T-helper 2 cell treated with Interferon-gamma antibody and Interleukin-4, amounts not matched to agents 5 μg/mL and 100 μg/mL, for 36 hours (primary cell): ENCODE measurements at places on chromosomes 2 and 18.

DNA sequence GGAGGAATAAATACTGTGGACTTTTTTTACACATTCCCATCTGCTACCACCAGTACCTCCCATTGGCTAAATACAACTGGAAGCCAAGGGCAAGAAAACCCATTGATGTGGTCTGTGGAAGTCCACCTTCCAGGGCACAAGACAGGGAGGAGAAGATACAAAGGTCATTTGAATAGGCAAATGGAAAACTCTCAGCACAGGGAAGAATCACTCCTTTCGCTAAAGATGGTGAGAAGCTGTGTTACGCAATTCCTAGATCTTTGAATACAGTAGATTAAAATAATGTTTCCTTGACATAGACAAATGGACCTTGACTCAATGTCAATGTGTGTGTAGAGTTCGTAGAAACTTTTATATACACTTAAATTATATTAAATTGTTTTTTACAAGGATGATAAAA lies 70.9 kb upstream of the ERBB4 start:
- DNase-seq = no peak

GRCh38 chr2:96811917-96812316 lies 4.2 kb upstream of the CNNM3 start:
- DNase-seq = no peak

GRCh38 chr2:216081487-216082116 lies at the start of the genes PECR and TMEM169:
TSS of gene PECR (minus strand) at chr2:216081809. CDS start at chr2:216081741, 68 bp downstream.
TSS of gene TMEM169 (plus strand) at chr2:216081919. CDS start at chr2:216095964, 14,045 bp downstream.
- peak; percentile 79 for DNase-seq

- no peak for DNase-seq
These were observed 393.1 kb upstream of the LYPD1 start for GRCh38 chr2:133062931-133063665.

DNA sequence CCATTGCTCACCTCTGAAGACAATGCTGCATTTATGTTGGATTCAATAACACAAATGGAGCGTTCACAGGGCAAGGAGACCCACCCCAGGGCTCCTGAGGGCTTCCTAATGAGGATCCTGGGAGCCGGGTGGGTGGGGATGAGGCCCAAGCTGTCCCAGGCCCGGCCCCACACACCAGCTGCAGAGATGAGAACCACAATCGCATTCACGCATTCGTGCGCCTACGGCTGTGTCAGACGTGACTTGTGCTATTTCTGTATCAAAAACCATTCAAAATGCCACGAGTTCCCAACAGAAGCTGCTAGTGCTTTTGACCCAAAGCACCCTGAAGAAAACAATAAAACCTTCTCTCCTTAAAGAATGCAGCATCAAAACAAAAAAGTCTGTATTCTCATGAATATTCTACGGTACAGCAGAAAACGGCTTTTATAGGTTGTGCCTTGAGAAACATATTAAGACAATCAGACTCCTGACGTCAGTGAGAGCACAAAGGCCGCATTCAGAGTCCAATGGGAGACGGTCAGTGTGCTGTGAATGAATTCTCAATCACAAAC lies 205.4 kb downstream of the HDAC4 start:
- DNase-seq = no peak

DNA sequence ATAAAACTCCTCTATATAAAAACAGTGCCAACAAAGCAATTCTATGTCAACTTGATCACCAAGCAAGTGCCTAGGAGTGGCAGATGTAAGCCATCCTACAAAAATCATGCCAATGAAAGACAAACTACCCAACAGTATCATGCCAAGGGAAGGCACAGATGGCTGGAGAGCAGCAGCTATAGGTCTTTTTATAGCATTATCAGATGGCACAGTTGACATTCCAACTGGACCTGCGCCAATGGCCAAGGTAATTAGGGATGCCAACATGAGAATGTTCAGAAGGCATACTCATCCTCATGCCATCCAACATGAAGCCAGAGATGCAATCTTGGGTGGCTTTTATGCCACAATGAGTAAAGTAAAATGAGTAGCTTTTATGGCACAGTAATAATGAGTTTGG lies 237.3 kb downstream of the OTX1 start:
- no peak for DNase-seq

DNA sequence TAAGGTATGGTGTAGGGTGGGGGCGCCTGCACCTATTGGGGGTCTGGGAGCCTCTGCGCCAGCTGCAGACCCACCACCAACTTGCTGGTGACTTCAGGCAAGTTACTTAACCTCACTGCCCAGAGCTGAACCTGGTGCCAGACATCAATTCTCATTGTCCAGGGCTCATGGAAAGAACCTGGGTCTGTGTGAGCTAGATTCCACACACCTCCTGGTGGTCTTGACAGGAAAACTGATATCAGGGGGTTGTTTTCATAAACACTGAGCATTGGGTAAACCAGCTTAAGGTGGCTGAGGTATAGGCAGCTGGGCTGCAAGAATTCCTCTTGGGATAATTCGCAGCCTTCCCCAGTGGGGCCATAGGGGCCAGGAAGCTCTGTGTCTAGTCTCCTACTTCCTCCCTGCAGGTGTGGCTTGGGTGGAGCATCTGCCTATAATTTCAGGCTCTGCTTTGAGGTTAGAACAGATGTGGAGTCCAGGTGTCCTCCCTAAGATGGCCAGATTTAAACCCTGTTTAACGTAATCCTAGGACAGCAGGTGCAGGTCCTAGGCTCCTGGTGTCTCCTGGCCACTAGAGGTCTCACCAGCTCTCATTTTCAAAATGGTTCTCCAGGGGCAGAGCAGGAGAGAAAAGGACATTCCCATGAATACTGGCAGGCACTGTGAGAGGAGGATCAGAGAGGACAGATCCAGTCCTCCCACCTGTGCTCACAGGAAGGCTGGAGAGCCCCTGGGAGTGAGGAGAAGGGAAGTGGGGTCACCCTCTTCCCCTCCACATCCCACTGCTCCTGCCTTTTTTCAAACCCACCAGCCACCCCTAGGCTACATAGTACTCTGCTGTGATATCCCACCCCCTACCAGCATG lies 100.4 kb upstream of the SMAD2 start:
- no peak for DNase-seq

DNA sequence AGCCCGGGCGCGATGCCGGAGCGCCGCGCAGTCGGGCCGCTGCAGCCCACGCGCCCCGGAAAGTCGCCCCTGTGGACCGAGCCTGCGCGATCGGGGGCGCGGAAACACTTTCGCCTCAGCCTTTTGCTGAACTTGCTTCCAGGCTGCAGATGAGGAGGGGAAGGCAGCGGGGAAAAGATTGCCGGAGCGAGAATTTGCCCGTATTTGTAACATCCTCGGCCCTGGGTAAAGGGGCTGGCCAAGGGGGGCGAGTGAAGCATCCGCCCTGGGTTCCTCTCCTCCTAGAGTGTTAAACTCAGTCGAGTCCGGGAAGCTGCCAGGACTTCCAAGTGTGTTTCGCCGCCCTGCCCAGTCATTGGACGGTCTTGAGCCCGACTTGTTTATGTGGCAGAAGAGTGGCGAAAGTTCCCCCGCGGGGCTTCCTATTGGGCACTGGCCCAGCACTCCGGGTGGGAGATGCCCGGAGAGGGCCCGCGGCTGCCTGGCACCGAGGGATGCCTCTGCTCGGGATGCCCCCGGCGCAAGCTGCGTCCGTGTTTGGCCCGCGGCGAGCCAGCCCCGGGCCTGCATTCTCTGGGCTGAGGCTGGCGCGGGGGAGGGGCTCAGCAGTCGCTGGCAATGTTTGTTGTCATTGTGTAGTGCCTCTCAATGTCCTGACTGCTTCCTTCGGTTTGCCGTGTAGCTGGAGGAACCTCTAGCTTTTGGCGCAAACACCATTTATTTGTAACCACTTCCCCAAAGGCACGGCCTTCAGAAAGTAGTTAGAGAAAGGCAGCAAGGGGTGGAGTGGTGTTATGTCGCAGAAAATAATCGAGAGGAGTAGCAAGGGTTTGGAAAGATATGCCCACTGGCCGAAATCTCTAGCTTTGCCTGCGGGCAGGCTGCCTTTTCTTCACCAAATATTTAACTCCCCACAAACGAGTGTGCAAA lies 1.1 kb downstream of the CYBRD1 start:
- DNase-seq = peak; percentile 27

DNA sequence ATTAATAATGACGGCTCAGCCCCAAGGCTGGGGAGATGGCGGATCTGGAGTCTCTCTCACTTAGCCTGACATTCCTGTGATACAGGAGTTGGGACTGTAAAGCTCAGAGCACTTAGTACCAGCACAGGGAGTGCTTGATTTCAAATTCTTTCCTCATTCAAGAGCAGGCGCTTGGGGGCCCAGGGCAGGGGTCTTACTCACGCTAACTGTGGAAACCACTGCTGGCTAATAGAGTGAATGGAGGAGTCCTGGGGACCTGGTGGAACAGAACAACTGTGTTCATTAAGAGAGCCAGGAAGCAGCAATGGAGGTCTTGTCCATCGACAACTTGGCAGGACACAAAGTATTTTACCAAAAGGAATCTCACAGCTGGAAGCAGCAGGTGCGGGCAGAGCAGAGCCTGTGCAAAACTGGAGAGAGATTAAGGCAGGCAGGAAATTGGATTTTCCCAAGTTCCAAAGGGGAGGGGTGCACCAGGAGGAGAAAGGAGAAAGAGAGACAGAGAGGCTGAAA lies 358.9 kb downstream of the TNS1 start:
- no peak for DNase-seq

GRCh38 chr2:143955401-143956065 lies 564.4 kb downstream of the ZEB2 start:
- DNase-seq = no peak

DNA sequence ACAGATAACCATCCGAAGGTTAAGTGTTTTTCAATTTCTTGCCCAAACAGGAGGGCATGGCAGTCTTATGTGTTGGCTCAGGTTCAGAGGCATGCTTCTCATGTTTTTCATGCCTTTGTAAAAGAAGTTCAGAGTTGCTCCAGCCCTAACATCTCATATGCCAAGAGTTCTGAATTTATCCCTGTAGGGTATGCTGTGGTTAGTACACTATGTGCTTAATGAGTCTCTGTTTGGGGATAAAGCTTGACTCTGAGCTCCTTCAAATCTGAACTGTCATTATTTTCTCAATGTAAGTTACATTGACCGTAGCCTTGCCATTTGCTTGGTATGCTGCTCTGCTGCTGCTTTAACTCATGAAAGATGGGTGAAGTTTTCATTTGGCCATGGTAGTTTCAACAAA lies 67.9 kb upstream of the PNPT1 start:
- no peak for DNase-seq
